Upper lobe of left lung (tissue), 6 donors: ENCODE measurements at places on chromosomes 7 and 10. TPM values are rescaled to one million over a fixed set of nuclear protein-coding genes. Genes with fewer than 3 reads are reported as not detected.

DNA sequence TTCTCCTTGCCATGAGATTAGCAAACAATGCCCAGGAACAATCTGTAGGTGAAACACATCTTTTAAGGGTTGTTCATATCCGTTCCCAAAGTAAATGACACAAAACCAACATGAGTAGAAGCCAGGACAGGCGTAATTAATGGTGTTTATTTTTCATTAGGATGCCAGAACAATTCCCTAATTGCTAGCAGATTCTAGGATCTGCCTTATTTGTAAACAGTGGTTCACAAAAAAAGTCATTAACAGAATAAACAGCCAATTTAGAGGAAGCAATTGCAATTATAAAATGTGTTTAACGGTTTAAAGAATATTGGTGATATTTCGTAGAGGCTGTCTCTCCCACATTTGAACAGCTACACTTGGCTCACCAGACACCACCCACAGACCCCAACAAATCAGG lies 250.6 kb upstream of the GPR26 start:
- H3K4me1 ChIP-seq, result no peaks in the 10 kb centered on the region
- no peak overlapping the region for H3K27ac ChIP-seq
- H3K27me3 ChIP-seq, result no peaks in the 10 kb centered on the region

DNA sequence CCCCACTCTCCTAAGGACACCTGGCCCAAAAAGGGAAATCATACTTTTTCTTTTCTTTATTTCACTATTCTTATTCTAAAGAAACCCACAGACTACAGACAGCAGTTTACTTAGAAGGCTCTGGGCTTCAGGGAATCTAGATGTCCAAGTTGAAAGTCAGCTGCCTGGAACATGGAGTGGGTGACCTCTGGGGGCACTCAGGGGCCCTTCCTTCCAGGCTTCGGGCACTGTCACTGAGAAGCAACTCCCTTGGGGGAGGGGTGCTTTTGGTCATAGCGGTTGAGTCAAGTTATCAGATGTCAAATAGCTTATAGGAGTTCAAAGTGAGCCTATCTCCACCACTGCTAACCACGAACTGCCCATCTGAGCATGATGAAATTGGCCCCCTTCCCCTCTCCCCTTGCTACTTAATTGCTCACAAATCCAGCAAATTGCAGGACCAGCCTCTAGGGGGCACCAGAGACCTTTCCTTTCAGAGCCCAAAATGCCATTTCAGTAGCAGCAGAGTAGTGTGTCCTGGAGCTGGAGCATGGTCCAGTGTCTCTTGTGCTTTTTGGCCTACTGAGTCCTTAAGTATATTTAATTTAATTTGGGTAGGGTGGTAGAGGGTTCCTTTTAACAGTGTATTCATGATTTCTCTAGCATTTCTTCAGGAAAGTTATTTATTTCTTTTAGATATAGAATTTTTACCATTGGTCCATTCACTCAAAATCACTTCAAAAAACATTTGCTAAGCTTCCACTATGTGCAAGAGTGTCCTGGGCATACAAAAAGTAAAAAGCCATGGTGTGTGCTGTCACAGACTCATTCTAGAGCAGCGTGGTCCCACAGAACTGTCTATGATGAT lies 463.8 kb downstream of the KCNMA1 start:
- H3K27ac ChIP-seq, result no peak overlapping the region
- H3K27me3 ChIP-seq, result no peaks in the 10 kb centered on the region
- DNase-seq, result no peak
- H3K4me3 ChIP-seq, result no peak overlapping the region
- no peaks in the 10 kb centered on the region for H3K36me3 ChIP-seq
- no peaks in the 10 kb centered on the region for H3K4me1 ChIP-seq

DNA sequence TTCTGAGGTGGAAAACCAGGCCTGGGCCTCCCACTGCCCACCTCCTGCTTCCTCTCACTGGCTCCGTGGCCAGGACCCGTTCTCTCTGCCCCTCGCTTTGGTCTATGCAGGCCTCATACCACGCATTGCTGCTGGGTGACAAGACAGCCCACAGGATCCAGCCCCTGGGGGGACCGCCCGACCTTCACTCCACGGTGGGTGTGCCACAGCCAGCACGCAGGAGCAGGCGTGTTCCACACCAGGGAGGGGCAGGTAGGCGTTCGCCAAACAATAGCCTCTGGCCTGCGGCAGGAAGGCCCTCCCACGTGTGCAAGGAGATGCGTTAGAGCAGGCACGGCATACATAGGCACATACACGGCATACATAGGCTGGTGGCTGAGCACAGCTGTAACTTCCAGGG lies 233.4 kb downstream of the WDR37 start:
- no peak for DNase-seq
- H3K4me3 ChIP-seq, result no peak overlapping the region
- peaks cover 3% of the 10 kb centered on the region for H3K4me1 ChIP-seq
- H3K27me3 ChIP-seq, result no peaks in the 10 kb centered on the region

VAX1 gene
- total RNA-seq, result not detected

- no peaks in the 10 kb centered on the region for H3K27me3 ChIP-seq
- H3K4me1 ChIP-seq, result no peaks in the 10 kb centered on the region
- DNase-seq, result no peak
- H3K36me3 ChIP-seq, result no peaks in the 10 kb centered on the region
Observed at GRCh38 chr7:65295409-65295808, 78.2 kb upstream of the ZNF92 start.

DNA sequence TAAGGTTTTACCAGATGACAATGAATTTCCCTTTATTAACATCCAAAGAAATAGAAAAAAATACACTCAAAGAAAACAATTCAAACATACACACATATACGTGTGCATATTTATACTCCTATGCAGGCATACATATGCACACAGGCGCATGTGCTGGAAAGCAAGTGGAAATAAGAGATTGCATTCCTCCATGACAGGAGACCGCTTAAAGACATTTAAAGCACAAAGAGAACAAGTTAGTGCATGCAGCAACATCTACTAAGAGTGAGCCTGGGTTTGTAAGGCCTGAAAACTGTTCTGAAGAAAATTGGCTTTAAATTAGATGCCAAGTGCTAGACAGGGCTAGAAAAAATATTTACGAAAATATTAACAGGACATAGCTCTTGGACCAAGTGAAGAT lies 40.1 kb upstream of the PPP1R17 start:
- no peaks in the 10 kb centered on the region for H3K36me3 ChIP-seq
- no peaks in the 10 kb centered on the region for H3K27me3 ChIP-seq
- no peak for DNase-seq
- H3K4me3 ChIP-seq, result no peak overlapping the region

- H3K4me3 ChIP-seq, result no peak overlapping the region
- DNase-seq, result no peak
- H3K27me3 ChIP-seq, result no peaks in the 10 kb centered on the region
- no peak overlapping the region for H3K27ac ChIP-seq
- no peaks in the 10 kb centered on the region for H3K4me1 ChIP-seq
- no peaks in the 10 kb centered on the region for H3K36me3 ChIP-seq
Observed at GRCh38 chr7:154437234-154437633, 385.0 kb downstream of the DPP6 start.

DNA sequence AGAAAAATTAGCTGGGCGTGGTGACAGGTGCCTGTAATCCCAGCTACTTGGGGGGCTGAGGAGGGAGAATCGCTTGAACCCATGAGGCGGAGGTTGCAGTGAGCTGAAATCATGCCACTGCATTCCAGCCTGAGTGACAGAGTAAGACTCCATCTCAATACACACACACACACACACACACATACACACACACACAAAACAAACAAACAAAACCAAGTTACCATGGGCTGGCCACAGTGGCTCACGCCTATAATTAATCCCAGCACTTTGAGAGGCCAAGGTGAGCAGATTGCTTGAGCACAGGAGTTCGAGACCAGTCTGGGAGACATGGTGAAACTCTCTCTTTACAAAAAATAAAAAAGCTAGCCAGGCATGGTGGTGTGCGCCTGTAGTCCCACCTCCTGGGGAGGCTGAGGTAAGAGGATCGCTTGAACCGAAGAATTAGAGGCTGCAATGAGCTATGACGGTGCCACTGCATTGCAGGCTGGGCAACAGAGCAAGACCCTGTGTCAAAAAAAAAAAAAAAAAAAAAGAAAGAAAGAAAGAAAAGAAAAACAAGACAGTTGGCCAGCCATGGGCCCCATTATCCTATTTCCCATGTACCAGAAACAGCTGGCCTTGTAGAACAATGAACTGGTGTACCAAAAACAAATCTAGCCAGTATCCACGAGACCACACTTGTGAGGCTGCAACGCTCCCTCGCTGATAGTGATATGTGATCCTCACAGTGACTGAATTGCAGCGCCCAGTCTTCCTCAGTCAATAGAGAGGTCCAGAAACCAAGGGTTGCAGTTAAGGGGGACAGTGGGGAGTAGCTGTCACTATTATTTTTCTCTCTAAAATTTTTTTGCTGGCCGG lies 6.6 kb upstream of the AGFG2 start:
- H3K4me1 ChIP-seq, result no peaks in the 10 kb centered on the region
- H3K36me3 ChIP-seq, result no peaks in the 10 kb centered on the region
- no peak overlapping the region for H3K4me3 ChIP-seq
- H3K27me3 ChIP-seq, result no peaks in the 10 kb centered on the region
- no peak overlapping the region for H3K27ac ChIP-seq

CNPY1 gene
- total RNA-seq, result not detected

DNA sequence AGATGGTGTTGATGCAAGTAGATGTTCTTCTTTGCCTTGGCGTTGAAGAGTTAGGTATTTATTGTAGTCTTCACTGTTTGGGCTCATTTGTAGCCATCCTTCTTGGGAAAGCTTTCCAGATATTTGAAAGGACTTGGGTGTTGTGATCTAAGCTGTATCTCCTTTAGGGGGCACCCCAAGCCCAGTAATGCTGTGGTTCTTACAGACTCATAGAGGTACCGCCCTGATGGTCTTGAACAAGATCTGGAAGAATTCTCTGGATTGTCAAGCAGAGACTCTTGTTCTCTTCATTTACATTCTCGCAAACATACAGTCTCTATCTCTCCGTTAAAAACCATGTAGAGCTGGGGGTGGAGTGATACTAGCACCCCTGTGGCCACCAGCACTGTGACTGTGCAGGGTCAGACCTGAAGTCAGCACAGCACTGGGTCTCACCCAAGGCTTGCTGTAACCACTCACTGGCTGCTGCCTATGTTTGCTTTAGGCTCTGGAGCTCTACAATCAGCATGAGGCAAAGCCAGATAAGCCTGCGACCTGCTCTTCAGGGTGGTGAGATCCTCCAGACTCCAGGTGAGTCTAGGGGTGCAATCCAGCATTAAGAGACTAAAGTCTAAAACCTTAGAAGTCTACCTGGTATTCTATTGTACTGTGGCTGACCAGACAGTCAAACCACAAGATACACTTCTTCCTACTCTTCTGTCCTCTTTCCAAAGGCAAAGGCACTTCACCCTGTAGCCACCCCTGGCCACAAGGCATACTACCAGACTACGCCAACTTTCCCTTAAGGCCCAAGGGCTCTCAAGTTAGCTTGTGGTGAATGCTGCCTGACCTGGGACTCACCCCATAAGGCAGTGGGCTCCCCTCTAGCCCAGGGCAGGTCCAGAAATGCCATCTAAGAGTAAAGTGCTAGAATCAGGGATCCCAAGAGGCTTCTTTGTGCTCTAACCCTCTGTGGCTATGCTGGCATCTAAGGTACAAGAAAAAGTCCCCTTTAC lies 209.7 kb upstream of the TMEM196 start:
- no peak overlapping the region for H3K4me3 ChIP-seq
- H3K27ac ChIP-seq, result no peak overlapping the region
- H3K4me1 ChIP-seq, result no peaks in the 10 kb centered on the region
- H3K36me3 ChIP-seq, result no peaks in the 10 kb centered on the region
- DNase-seq, result no peak

- no peaks in the 10 kb centered on the region for H3K27me3 ChIP-seq
- no peak for DNase-seq
- H3K4me3 ChIP-seq, result no peak overlapping the region
Observed at GRCh38 chr7:99249985-99250575, 22.6 kb upstream of the MYH16 start.

- no peaks in the 10 kb centered on the region for H3K27me3 ChIP-seq
- no peaks in the 10 kb centered on the region for H3K4me1 ChIP-seq
- no peak for DNase-seq
- H3K27ac ChIP-seq, result no peak overlapping the region
Observed at GRCh38 chr10:48493083-48493871, 111.6 kb downstream of the ARHGAP22 start.

- H3K4me3 ChIP-seq, result no peak overlapping the region
- no peak overlapping the region for H3K27ac ChIP-seq
- no peaks in the 10 kb centered on the region for H3K36me3 ChIP-seq
- H3K27me3 ChIP-seq, result no peaks in the 10 kb centered on the region
Observed at GRCh38 chr10:132882069-132882951, 60.1 kb downstream of the CFAP46 start.
